ENCODE measurements at places on chromosomes 5 and 9.

DNA sequence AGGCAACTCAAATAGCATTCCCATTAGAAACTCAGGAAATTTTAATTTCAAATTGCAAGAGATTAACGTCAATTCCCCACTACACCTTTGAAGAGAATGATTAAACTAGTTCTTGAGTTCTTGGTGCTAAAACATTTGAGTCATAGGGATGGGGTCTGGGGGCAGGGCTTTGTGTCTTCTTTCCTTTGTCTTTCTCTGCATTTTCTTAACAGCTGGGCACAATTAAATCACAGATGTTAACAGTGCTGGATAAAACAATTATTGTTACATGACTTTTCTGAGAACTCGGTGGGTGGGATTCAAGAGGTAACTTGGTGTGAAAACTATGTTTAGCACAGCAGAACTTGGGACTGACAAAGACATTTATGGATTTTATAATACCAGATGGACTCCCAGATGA is 351.9 kb upstream of the TNC start:
- no peak for DNase-seq

DNA sequence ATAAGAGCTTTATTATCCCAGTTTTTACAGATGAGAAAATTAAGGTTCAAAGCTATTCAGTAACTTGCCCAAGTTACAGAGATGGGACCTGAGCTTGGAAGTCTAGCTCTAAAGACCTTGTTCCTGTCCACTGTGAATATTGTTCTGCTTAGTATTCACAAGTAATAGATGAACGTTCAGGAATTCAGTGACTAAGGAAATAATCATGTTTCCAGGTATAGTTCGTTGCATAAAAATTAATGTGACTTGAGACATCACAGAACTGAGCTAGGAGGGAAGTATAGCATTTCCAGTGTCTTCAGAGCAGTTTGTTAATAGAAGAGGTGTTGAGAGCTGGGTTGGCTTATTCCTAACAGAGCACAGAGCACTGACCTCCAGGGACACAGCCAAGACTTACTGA is 136.1 kb downstream of the FGF1 start:
- no peak for DNase-seq

GRCh38 chr5:89342106-89342876 is 459.3 kb upstream of the MEF2C start:
- no peak for DNase-seq

GRCh38 chr5:1058083-1058945 is 49.7 kb downstream of the NKD2 start:
- DNase-seq = no peak

GRCh38 chr5:56202483-56202882 is 30.6 kb downstream of the ANKRD55 start:
- DNase-seq = no peak

- DNase-seq = no peak
Observed at GRCh38 chr9:126146254-126147145, 180.1 kb upstream of the MVB12B start.

DNA sequence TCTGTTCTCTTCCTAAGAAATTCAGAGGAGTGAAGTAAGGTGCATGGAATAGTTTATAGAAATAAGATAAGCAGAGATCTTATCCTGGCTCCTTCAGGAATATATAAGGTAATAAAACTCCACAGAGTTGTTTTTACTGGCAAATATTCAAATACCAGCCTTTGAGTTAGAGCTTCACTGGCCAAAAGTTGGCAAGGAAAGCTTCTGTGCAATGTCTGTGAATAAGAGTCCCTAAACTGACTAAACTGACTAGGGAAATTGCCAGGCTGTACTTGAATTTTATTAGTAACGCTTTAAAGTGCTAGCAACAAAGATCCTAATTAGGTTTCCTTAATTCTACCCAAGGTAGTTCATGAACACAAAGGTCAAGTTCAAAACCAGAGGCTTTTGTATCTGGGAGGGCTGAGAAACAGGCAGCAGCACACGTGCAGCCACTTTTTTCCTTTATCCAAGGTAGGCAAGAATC is 131.1 kb upstream of the MPDZ start:
- DNase-seq = no peak

DNA sequence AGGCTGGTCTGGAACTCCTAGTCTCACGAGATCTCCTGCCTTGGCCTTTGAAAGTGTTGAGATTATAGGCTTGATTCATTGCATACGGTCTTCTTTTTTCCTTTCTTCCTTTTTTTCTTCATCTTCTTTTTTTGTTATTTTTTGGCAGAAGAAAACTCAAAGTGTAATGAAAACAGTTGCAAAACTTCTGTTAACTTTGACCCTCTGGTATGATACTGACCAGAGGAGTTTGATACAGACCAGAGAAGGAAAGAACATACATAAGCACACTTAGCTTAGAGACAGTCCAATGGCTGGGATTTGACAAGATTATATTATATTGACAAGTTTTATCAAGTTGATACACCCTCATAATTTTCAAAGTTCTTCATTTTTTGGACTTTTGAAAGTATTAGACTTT is 181.2 kb downstream of the NFIB start:
- no peak for DNase-seq

DNA sequence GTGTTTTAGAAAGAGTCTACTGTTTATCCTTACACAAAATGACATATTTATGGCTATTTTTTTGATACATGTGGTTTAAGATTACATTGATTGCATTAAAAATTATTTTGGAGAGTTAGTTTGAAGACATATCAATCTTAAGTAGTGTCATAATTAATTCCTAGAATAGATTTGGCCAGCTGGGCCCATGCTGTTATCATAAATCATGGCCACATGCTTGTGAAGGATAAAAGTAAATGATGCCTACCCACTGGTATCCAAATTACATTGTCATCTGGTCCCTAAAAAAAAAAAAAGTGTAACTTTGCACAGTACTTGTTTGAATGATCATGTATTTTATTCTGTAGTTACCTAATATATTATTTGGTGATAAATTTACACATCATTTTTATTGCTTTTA is 96.9 kb downstream of the PARP8 start:
- no peak for DNase-seq

- no peak for DNase-seq
Observed at GRCh38 chr5:103037673-103038455, 82.1 kb downstream of the GIN1 start.

GRCh38 chr9:18189871-18190670 is 283.9 kb upstream of the ADAMTSL1 start:
- DNase-seq = no peak

DNA sequence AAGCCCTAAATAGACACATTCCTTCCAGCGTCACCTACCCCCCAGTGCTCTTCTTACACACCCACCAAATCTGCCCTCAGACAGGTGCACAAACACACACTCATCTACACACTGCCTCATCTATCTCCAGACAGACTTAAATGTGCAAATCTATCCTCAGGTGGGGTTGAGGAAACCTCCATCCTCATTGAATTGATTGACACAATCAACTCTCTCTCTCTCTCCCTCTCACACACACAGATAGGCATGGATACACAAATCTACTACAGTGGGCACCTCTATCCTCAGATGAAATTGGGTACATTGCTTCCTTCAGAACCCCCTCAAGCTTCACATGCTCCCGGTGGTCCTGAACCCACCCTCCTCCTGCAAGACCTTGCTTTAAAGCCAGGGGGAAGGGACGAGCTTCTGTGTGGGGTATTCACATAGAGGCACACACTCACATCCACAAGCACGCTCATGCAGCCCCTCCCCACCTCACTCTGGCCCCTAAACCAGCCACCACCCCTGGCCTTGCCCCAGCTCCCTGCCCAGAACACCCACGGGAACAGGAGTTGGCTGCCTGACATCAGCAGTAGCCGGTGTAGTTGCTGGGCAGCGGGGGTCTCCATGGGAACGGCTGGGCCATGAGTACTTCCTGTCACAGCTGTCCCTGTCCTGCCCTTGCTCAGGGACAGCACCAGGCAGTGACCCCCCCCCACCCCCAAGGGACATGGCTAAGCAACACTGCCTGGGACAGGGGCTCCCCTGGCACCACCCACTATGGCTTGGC is 22.8 kb downstream of the PCDH1 start:
- DNase-seq = no peak

GRCh38 chr5:83118976-83119375 is 41.6 kb downstream of the XRCC4 start:
- no peak for DNase-seq

- no peak for DNase-seq
Observed at GRCh38 chr5:104951829-104952228, 1389.2 kb upstream of the NUDT12 start.

DNA sequence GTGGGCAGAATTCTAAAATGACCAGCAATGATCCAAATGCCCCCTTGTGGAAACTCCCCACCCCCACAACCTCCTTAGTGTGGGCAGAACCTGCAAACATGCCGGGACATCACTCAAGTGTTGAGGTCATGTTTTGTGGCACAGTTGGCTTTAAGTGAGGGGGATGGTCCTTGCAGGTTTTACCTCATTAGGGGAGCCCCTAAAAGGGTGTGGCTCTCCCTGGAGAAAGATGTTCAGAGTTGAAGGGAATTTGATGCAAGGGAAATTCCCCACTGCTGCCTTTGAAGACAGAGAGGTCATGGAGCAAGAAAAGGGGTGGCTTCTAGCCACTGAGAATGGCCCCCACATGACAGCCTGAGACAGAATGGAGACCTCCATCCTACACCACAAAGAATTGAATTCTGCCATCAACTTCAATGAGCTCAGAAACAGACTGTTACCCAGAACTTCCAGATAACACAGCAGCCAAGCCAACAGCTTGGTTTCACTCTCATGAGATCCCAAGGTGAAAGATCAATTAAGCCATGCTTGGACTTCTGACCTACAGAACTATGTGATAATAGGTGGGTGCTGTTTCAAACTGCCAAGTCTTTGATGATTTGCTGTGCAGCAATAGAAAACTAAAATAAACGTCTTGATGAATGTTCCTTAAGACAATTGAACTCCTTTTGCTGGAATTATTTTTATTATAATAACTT is 103.4 kb downstream of the MED10 start:
- DNase-seq = no peak

DNA sequence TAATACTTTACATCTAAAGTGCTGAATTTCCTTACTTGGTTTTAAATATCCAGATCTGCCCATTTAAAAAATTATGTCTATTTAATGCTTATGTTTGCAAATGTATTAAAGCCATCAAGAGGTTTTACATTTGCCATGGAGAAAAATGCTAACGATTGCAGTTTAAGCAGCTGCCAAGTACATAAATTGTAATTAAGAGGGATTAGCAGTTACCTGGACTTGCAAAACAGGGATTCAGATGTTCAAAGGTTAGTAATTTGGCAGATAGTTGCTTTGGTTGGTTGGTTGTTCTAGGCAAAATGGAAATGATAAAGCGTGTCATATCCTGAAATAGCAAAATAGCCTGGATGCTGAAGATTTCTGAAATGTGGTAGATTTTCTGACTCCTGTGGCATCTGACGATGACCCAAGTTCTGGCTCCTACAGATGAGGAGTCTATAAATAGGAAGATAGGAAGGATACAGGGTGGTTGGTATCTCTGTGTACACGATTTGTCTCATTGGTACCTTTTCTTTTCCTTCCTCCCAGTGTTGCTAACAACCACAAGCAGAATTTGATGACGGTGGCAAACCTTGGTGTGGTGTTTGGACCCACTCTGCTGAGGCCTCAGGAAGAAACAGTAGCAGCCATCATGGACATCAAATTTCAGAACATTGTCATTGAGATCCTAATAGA is 282.9 kb downstream of the NR3C1 start:
- no peak for DNase-seq

DNA sequence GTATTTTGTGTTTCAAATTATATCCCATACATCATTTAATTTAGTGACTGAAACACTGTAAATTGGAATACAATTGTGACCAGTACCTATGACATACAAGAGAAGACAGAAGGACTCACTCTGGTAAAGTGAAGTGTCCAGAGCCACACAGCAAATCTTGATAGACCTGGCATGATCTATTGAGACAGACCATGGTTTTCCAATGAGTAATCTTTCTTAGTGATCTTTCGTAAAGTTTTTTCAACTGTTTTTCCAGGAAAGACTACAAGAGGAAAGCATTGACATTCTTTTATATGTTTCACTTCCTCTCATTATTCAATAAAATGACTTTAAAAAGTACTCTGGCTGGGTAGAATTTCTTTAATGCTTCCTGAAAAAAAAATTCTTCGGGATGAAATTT is 43.3 kb upstream of the ALDH1A1 start:
- DNase-seq = no peak

GRCh38 chr5:133934822-133935666 is 33.4 kb downstream of the C5orf15 start:
- no peak for DNase-seq

DNA sequence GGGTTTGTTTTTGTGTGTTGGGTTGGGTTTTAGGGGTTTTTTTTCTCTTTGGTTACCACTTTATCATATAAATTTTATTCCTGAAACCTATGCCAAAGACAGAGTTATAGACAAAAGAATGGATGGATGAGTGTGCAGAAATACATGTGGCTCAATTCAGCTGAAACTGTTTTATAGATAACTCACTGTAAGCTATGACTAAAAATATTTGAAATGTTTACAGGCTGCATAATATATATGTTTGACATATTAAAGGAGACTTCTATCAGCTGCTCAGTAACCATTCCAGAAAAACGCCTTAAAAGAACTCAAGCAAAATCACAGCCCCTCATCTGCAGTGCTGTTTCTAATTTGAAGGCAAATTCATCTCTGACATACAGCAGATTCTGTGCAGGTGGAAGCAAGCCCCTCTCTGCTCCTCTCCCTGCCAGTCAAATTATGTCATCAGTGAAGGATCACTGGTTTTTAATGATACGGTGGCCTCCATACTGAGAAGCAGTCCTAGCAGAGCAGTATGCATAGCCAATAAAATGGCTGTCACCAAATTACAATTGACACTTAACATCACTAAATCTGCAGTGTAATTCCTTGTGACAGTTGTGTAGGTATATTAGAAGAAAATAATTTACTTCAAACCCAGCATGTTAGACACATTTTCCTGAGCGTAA is 301.6 kb downstream of the NR2F1-AS1 start:
- no peak for DNase-seq

DNA sequence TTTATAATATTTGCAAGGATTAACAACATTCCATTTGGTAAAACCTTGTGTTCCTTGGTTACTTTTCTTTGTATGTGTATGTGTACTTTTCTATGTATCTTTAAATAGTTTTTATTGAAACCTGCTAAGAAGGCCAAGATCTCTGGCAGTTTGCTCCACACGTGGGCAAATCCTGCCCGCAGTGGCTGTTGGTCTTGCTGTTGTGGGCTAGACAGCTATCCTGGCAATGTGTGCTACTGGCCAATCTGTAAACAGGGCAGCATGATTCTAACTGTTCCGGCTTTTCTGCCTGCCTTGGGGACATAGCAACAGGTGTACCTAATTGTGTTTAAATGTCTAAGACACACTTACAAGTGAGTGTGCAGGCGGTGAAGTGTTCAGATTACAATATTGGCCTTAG is 286.6 kb downstream of the RFX3 start:
- DNase-seq = no peak

All from esophagus squamous epithelium (tissue), 5 donors.